ENCODE measurements at places on chromosomes 12 and 14.

- peak; percentile 91 for DNase-seq
Measured at GRCh38 chr14:50559990-50560930, at the start of gene ATL1. Gene ATL1, plus strand, starts transcription at chr14:50560145. Its CDS starts 121 bp downstream, at chr14:50560266.

- no peak for DNase-seq
Measured at GRCh38 chr12:60078026-60078425, 482.2 kb downstream of the SLC16A7 start.

DNA sequence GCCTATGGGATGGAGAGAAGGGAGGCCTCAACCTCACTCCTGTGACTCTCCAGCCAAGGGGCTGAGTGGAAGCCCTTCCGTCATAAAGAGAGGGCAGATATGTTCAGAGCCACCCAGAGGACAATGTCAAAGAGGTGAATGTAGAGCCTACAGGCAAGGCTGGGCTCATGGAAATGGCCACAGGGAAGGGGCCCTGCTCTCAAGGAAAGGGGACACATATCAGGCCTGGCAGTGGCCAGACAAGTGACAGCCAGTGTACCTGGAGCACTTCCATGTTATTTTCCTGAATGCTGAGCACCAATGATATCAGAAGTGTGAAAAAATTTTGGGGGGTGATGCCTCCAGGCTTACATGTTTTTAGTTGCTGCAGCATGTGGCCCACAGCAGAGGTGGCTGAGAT lies 36.6 kb upstream of the DDX11 start:
- no peak for DNase-seq

DNA sequence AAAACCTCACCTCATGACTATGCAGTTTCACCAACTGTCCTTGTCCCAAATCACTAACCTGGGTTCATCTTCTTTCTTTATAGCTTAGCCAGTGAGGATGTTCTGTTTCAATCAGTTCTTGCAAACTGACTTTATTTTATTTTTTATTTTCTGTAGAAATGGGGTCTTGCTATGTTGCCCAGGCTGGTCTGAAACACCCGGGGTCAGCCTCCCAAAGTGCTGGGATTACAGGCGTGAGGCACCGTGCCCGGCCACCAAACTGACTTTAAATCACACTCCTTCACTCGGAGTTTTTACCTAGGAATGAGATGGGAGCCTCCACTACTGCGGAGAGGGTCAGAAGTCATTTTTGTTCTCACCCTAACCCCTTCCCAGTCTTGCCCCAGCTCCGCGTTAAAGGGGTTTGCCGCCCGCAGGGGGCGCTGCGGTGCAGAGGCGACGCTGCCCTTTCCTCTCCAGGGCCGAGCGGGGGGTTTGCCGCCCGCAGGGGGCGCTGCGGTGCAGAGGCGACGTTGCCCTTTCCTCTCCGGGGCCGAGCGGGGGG lies 7.0 kb upstream of the B4GALNT3 start:
- no peak for DNase-seq

DNA sequence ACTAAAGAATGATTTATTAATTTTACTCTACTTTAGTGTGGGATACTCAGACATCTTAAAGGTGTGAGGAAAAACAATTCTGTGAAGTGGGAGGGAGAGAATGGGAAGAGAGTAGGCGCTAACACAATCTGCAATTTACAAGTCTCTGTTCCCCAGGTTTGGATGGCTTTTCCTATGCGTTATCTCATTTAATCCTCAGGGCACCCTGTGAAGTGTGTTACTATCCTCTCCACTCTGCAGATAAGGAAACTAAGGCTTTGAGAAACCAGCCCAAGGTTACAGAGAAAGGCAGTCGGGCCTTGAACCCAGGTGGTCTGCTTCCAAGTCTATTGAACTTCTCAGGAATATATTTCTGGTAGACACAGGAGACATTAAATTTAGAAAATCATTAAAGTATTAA lies 36.2 kb upstream of the TUBA1C start:
- DNase-seq: peak; percentile 40

DNA sequence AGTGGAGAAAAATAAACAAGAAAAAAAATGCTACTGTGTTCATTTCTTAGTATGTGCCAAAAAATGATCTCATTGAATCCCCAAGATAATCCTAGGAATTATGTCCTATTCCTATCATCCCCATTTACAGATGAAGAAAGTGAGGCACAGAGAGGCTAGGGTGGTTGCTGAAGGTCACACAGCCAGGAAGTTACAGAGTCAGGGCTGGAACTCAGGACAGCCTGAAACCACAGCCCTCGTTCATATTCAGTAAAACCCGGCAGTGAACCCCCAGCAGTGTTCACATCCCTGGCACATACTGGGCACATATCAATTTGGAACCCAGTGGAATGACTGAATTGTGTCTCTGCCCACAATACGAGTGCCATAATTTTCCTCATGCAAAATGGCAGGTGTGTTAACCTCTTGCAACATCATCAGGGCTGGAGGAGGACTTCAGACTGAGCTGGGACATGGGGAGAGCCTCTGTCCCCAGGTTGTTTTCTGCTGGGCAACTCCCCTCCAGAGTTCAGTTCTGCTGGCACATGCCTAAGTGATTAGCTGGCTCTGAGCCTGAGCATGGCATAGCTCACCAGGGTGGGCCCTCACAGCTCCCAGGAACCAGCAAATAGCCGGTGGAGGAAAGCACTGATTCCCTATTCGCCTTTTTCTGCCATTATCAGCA lies 2.0 kb upstream of the PPP1CC start:
- DNase-seq: no peak

DNA sequence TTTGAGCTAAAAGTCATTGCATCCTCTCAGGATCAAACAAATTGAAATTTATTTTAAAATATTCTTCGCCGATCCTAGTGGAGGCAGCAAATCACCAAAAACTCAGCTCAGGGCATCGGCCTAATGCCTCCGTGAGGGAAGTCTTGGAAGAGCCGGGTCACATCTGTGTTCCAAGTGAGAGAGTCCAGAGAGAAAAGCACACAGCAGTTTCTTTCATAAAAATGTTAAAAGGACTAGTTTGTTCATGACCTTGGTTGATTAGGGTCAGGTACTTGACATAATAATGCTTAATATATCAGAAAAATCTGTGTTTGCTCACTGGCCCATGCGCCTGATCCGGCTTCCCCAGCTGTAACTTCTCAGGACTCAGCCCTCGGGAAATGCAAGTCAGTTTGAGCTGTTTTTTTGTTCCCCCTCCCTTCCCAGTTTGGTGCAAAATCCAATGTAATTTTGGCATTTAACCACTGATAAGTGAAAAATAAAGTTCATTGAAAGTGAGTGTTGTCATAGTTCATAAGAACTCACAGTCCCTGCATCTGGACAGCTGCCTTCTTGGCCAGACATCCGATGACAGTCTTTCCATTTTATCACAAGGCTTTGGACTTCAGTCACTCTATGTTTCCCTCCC lies 161.7 kb downstream of the CAND1 start:
- DNase-seq: no peak

GRCh38 chr14:85595981-85596380 lies 66.0 kb downstream of the FLRT2 start:
- DNase-seq: no peak

- no peak for DNase-seq
Measured at GRCh38 chr12:11578461-11578993, 70.9 kb upstream of the ETV6 start.

DNA sequence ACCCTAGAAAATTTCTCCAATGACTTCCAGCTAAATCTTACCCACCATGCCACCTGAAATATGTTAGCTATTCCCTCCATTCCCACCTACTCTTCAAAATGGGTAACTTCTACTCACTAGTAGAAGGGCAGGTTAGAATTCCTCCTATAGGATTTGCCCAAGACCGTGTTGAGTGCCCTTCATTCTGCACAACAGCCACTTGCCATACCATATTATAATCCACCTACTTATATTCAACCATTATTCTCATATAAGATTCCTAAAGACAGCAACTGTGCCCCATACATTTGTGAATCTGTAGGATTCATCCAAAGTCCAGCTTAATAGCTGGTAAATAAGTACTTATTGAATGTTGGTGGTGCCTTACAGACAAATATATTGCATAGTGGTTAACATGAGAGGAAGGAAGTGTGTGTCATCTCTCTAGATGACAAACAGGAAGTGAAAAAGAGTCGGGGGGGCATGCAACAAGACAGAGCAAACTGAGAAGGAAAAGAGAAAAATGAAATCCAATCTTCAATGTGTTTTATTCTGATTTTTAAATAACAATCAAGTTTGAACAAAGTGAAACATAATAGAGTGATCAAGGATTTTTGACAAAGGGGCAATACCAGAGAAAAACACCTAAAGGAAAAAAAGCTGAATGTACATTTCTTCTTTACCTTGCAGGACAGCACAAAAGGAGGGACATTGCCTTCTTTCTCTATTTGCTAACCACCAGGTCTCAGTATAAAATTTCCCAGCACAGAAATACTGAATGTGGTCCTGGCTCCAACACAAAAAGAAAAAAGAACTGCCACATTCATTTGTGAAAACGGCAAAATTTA lies 389.3 kb upstream of the USP15 start:
- no peak for DNase-seq

- DNase-seq: no peak
Measured at GRCh38 chr14:75003250-75004027, 718 bp downstream of the EIF2B2 start.

- DNase-seq: peak; percentile 18
Measured at GRCh38 chr12:66352197-66352596, 49.9 kb downstream of the HELB start.

DNA sequence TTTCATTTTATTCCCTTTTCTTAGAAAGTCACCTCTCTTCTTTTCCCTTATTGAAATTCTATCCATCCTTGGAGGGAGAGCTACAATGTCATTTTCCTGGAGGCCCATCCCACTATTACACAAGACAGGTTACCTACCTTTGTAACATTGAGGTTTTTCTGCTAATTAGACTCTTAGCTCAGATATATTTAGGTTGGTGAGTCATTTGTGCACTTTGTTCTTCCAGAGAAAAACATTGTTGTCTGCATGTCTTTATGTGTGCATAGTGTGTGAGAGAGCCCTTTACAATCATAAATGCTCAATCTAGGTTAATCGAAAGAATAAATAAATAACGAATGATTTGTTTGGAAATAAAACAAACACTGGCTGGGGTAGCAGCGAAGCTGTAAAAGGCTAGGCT lies 191.8 kb downstream of the DACT1 start:
- no peak for DNase-seq

DNA sequence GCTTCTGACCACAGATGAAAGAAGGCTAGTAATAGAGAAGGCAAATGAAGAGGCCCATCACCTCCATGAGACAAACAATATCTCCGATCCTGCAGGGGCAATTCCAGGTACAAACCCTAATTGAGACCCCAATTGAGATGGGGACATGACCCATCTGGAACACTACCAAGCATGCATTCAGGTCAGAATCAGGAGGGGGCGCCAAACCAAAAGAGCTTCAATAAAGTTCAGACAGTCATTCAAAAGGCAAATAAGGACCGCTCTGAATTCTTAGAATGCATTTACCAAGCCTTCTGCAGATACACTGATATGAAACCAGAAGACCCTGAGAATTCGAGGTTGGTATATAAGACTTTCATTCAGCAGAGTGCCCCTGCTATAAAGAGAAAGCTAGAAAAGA lies 10.2 kb upstream of the EDDM3B start:
- peak; percentile 4 for DNase-seq

DNA sequence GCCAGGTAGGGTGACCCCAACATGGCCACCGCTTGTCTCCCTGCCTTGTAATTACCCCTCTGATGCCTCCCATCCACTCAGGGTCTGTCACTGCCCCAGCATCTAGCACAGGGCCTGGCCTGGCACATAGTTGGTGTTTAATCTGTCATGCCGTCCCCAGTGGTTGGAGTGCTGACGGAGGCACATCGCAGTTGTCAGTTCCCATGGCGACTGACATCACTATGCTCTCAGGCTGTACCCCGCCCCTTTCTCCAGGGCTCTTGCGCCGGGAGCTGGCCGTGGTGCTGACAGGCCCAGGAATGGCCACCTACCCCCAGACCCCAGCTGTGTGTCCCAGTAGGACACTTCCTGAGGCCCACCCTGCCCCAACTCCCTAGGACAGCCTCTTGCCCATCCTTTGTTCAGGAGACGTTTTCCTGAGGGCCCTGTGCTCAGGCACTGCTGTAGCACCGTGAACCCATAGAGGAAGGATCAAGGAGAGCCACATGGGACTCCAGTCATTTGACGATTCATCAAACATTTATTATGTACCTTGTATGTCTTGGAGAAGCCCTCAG lies 23.0 kb downstream of the FAM222A start:
- DNase-seq: no peak

- no peak for DNase-seq
Measured at GRCh38 chr12:28578361-28578760, 388.1 kb downstream of the CCDC91 start.

DNA sequence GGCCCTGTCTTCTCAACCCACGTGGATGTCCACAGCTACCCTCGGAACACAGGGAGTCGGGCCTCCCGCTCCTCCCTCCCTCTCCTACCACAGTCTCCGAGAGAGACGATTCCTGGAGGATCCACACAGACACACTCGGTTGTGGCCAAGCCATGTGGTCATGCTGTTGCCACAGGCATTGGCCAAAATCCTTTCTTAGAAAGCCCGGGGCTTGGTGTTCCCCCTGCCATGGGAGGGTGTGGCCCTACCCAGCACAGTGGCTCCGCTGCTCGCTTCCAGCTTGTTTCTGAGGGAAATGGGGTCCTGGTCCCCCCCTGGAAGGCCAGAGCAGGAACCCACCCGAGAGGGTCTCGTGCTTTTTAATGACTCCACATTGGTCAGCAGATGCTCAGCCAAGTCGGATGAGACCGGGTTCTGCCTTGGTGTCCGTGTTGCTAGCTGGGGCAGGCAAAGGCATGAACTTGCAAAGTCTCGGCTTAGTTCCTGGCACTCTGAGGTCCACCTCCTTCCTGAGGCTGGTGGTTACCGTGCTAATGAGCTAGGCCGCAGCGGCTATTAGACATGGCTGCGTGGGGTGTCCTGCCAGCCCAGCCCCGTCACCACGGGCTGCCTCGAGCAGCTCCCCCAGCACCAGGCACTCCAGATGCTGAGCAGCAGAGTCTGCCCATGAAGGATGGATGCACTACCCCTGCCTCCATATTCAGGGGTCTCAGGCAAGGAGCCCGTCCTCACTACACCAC lies 46.8 kb upstream of the MEG3 start:
- peak; percentile 20 for DNase-seq

DNA sequence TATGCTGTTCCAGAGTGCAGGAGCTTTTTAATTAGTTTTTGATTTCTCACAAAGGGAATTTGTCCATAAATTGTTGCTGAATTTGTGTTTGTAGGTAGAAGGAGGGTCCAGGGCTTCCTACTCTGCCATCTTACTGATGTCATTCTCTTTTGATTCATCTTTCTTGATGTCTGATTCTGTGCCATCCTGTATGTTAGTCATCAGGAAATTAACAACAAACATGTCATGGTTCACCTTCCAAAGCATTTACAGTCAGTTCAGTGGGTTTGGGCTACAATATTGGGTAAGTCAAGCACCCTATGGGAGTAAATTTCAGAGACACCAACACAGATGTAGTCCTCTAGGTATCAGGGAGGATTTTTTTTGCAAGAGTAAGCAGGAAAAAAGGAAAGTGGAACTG lies 135.2 kb upstream of the SLC38A2 start:
- DNase-seq: no peak

GRCh38 chr14:69479696-69480095 lies 4.8 kb upstream of the PLEKHD1 start:
- DNase-seq: no peak

GRCh38 chr12:131105736-131106348 lies 152.1 kb downstream of the ADGRD1 start:
- no peak for DNase-seq

- no peak for DNase-seq
Measured at GRCh38 chr12:12230275-12230674, 36.6 kb downstream of the LRP6 start.
